ENCODE measurements at places on chromosomes 6 and 20.

GRCh38 chr6:31351401-31352309, 5.3 kb downstream of the HLA-B start:
- no peak for DNase-seq

- DNase-seq, result no peak
Observed at GRCh38 chr20:46468508-46468907, 44.9 kb downstream of the ZNF334 start.

GRCh38 chr6:44123544-44123943, 3.7 kb downstream of the MRPL14 start:
- no peak for DNase-seq

DNA sequence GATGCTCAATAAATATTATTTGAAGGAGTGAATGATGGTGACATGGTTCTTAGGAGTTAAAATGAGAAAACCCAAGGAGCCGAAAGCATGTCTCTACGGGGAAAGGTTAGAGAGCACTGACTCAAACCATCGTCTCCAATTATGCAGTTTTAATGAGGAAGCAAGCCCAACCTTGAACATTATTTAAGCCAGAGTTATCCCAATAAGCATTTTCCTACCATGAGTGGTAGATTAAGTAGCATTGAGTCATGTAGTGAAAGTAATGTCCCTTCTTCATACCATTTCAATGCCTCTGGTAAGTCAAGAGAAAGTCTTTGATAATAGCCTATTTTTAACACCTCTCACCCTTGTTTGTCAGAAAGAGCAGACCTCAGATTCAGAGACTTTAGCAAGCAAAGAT, 13.5 kb downstream of the TSHZ2 start:
- DNase-seq, result no peak

DNA sequence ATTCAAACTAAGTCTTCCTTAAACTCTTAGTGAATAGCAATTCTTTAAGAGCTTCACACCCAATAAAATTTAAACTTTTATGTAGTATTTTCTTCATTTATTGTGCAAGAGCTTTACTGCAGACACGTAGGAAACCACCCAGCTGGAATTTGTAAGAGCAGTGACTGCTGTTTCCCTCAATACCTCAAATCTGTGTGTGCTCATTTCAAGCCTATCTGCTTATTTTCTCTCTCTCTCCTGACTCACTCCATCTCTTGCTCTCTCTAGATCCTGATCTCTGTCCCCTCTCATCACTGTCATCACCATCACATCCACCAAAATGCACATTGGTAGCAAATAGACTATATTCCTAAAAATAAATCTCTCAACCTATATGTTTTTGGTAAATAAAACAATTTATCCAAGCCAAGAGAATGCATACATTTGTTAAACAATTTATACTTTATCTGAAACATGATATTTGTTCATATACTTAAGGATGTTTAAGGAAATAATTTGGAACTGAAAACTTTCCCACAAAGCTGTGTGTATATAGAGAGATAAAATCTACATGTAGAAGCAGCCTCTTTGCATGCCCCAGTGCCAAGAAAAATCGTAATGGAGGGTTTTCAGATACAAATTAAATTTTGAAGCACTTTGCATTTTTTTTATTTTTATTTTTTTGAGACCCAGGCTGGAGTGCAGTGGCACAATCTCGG, 273.0 kb downstream of the TFAP2A start:
- no peak for DNase-seq

GRCh38 chr6:34370361-34370760, 22.1 kb downstream of the NUDT3 start:
- DNase-seq, result no peak

GRCh38 chr6:79788756-79789155, 157.6 kb downstream of the SH3BGRL2 start:
- DNase-seq, result no peak

DNA sequence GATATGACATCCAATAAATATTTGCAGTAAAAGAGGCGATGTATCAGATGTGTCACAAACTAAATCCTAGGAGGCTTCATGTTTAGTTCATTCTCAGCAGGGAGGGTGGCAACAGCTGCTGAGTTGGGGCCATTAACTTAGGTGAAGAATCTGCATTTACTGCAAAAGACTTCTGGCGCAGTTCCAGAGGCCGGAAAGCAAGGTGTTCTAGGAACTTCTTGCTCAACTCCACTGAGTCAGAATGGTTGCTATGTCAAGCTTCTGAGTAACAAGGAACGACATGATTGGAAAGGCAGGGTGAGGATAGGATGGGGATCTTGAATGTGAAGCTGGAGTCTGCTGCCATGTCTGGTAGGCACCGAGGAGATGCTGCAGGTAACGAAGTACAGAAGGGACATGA, 11.7 kb downstream of the ADNP start:
- DNase-seq, result no peak

DNA sequence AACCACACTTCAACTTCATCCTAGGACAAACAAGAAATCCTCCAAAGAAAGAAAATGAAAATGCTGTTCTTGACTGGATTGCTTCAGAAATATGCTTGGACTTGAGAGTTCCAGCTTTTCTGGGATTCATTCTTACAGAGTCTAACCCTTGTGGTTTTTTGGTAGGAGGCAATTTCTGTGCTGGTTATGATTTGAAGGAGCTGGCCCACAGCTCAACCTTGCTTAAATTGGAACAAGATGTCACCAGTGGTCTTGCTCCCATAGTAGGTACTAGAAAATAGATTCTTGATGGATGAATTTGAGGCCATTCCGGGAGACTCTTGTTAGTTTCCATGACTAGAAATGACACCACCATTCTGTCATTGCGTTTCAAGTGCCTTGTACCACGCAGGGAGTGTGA, 54.3 kb upstream of the BMP6 start:
- no peak for DNase-seq

GRCh38 chr6:25998379-25998778, 35.8 kb downstream of the TRIM38 start:
- no peak for DNase-seq

DNA sequence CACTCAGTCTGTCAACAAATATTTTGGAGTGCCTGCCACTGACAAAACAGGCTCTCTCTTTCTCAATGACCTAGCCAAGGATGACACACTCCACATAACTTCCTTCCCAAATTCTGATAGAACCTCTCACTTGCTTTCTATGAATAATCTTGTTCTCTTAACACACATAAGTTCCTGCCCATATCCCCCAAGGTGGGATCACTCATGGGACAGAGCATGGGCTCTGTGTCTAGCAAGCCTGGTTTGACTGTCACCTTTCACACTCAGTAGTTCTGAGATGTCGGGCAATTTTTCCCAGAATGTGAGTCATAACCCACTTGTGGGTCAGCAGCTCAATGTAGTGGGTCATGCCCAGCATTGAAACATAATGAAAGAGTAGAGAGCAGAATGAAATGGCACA, 78.1 kb downstream of the LRFN2 start:
- no peak for DNase-seq

- DNase-seq, result no peak
Observed at GRCh38 chr6:56555438-56555872, 87.2 kb downstream of the DST start.

DNA sequence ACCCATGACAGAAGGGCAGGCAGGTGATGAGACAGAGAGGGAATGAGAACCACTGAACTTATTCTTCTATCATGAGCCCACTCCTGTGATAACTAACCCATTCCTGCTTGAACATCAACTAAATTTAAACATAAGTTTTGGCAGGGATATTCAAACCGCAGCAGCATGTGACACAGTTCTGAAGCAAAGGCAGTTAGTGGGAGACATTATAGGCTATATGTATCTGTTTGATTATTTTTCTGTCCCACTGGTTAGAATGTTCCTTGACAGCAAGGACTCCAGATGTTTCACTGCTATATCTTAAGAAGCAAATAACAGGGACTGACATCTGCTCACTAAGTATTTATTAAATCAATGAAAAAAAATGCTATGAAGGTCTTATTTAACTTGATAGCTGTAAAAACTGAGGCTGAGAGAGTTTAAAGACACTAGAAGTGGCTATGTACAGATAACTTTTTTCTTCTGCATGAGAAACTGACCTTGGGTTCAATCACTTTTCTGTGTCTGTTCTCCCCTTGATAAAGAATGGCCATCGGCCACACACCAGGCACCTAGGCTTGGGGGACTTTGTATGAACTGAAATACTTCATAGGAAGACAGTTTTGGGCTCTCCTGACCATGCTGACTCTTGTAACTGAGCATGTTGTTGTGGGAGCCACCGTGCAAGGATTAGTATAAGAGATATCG, 90.9 kb downstream of the CEP162 start:
- DNase-seq, result no peak

GRCh38 chr6:2969549-2969948, 1.8 kb downstream of the SERPINB6 start:
- no peak for DNase-seq

DNA sequence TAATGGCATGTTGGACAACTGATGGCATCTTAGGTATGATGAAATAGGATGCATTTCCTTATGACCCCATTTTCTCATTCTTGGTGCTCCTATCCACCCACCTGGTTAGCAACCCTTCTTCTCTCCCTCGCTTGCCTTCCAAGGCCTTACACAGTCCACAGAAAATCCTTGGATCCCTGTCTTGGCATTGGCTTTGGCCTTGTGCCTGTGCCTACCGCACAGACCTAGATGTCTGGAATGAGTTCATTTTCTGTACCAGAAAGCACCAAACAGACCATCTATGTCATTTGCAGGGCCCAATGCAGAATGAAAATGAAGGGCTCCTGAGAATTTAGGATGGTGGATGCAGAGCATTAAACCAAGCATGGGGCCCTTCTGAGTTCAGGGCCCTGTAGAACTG, 99.0 kb upstream of the LAMP5 start:
- DNase-seq, result no peak

DNA sequence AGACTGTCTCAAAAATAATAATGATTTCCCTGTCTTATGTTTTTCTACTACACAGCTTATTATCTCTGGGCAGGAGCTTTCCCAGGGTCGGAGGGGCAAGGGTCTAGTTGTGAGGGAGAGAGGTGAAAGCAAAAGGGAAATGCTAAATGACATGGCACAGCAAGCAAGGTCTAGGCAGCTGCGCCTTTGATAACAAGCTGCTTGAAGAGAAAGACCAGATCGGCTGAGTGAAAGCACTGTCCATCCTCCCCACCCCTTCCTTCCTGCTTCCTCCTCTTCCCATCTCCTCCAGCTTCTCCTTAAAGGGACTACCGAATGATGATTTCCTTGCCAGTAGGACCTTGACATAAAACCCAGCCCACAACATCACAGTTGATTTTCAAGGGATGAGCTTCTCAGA, 158.1 kb upstream of the AKAP12 start:
- DNase-seq, result no peak

Measured in activated T-helper 1 cell treated with Interleukin-2 at 50 U/mL for 16 hours (primary cell).